ENCODE measurements at places on chromosomes 6 and 20.
A peak's percentile ranks its signal among the peaks of the same experiment; 100 is the strongest.

GRCh38 chr20:13102694-13103093 is 93.9 kb downstream of the SPTLC3 start:
- DNase-seq = no peak

GRCh38 chr20:64006490-64006889 is 25.6 kb downstream of the PRPF6 start:
- no peak for DNase-seq

DNA sequence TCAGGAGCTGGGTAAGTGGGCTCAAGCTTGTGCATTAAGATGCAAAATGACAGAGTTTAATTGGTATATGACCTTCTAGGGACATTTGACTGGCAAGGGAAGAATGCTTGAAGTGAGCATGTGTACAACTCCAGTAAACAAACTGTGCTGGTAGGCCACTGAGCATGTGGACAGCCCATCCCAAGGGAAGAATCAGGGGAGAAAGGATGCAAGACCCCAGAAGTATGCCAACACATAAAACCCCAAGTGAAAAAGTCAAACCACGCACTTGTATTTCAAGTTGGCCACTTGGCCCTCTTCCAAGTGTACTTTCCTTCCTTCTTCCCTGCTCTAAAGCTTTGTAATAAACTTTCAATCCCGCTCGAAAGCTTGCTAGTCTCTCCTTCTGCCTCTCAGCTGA is 10.4 kb upstream of the THBD start:
- DNase-seq = no peak

DNA sequence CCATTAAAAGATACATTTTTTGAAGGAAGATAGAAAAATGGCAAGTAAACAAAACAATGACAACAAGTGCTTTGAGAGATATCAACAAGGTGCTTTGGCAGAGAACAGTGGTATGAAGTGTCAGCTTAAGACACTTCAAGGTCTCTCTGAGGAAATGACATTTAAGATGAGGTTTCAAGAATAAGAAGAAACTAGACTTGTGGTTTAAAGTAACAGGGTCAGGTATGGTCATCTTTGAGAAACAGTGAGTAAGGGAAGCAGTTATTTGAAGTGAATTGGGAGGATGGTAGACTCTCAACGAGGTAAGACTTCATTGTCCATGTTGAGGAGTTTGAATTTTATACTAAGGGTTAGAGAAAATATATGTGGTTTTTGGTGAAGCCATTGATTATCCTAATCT is 77.8 kb downstream of the SYCP2L start:
- DNase-seq = no peak

DNA sequence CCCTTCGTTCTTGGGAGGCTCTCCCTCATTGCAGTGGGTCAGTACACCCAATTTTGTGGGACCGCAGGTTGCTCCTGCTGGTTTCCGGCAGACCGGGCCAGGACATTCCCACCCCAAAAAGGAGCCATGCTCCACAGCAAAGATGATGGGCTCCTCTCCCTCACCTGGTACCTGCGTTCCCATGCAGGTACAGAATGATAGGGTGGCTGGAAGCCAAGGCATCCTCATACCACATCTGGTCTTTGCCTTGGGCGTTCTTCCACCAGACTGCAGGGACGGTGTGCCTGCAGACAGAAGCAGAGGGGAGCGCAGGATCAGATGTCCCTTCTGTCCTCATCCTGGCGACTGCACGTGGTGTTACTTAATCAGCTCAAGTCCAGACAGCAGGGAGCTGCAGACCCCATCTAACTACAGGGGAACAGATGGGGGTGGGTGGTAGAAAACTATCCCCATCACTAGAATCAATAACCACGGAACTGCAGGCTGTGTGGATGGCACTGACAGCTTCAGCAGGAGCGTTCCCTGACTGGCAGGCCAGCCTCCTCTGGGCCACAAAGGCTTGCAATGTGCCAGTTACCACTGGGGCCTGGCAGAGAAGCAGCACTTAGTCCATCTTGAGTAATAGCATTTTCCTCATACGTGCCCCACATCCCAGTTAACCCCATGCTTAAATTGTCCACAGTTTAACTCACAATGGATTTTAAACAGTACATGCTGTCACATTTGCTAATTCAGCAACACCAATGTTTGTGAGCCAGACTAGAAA is 70.4 kb downstream of the ABHD12 start:
- no peak for DNase-seq

DNA sequence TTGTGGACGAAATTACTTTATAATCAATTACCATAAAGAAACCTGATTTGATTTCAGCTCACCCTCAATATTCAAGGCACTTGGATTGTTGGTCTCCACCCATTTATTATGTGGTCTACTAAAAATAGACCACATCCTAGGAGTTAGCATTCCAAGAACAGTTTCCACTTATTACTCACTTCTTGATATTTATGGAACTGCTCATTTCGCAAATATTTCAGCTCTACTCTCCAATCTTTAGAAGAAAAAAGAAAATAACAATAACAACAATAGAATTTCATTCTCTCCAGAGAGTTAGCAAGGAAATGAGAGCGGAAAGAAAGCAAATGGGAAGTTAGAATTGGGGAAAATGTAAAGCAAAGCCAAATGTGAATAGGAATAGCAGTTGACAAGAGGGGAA is 26.2 kb upstream of the HDAC2 start:
- DNase-seq = no peak

DNA sequence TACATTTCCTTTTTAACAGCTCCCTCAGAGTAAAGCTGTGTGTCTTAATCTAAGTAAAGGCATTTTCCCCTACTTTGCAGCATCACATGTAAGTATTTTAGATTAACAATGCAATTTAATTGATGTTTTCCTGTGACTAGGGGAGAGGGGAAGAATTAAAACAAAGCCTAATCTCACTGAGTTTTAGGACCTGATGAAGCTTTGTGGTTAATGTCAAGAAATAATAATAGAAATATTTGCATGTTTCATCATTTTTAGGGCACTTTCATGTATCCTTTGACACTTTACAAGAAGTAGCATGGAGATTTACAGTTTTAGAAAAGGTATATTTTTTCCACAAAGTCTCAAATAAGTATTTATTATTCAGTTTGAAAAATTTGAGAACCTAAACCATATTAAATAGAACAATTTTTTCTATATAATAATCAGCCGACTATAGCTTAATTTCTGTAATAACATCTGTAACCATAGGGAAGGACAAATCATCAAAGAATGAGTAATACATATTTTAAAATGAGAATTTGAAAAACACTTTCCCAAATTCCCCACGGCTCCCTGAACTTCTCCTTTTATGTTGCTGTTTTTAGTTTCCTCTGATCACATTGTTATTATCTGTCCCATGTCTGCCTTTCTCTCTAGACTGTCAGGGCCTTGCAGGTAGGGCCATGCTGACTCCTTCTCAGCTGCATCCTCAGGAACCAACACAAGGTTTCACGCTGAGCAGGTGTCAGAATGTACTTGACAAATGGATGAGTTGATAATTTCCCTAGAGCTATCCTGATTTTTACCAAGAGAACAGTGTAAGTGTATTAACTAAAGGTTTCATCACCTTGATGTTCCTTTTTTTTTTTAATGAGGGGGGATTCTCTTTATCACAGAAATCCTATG is 338.1 kb downstream of the SYNE1 start:
- DNase-seq = no peak

DNA sequence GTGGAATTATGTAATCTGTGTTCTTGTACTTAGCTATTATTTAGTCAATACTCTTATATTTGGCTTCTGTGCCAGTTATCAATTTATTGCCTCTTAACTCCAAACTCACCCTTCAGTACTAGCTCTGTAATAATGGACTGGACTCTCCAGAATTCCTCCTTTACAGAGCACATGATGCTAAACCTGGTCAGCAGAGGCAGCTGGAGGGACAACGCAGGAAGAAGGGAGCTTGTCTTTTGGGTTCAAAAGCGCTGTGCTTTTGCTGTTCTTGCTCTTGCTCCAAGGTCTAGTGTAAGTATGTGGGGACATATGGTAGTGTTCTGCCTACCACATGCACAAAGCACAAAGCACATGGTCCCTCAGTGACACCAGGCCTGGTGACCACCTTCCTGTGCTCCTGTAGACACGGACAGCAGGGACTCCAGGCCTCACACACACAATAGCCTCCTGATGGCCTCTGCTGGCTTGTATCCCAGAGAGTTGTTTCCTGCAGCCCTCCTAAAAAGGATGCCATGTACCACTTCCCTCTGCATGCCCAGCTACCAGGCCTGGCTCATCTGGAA is 46.1 kb downstream of the CHD6 start:
- DNase-seq = no peak

DNA sequence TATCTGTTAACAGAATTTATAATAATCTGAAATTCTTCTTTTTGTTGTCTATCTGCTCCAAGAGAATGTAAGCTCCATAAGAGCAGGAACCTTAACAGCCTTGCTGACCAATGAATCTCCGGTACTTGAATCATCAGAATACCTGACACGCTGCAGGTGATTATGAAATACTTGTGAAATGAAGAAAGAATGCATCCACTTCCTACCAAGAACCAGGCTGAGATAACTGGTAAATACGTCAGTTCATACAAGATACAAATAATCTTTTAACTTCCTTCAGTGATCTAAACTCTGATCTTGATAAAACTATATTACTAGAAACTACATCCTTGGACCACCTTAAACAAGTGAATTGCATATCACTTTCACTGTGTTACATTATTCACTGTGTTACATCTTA is 116.2 kb downstream of the MAP3K5 start:
- no peak for DNase-seq

DNA sequence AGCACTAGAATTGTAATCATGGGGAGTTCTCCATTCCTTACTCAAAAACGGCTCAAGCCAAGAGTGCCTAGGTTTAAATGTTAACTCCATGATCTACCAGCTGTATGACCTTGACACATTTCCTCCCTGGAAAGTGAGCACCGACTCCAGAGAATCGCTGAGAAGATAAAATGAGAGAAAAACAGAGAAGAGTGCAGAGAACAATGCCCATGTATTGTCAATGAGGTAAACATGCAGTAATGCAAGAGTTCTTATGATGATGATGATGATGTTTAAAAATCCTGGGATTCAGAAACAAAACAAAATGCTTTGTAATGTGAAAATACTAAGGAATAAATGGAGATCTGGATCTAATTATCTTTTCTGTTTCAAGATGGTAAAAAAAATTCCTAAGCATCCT is 64.8 kb upstream of the BEND6 start:
- no peak for DNase-seq

DNA sequence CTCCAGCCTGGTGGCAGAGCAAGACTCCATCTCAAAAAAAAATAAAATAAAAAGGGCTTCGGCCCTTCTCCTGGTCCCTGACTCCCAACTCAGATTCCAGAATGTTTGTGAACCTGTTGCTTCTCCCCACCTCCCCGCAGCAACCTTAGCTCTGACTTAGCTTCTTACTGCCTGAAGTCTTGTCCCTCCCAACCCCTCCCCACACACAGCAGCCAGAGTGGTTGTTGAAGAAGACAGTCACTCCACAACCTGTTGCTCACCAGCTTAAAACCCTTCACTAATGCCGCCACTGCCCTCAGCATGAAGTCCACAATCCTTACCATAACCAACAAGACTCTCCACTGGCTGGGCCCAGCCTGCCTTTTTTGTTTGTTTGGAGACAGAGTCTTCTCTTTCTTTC is 6.5 kb upstream of the PTPRT start:
- DNase-seq = no peak

GRCh38 chr20:48705240-48706115 is 122.3 kb downstream of the PREX1 start:
- DNase-seq = no peak

DNA sequence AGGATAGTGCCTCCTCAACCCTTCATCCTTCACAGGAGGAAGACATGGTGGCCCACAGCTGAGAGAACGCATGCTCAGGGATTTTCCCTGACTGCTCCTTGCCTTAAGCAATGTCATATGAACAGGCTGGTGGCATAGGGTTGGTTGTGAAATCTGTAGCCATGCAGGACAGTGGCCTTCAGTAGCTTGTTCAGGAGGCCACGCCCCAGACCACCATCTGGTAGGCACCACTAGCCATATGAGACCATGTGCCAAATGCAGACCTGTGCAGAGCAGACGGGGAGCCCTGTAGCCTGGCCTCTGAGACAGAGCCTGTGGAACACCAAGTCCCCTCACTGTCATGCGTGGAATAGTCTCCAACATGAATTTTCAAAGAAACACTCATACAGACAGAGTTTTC is 76.5 kb downstream of the ADTRP start:
- DNase-seq = no peak

- DNase-seq = no peak
Observed at GRCh38 chr20:8005033-8005432, 14.5 kb downstream of the TMX4 start.

GRCh38 chr6:85114581-85114935 is 335.3 kb upstream of the NT5E start:
- no peak for DNase-seq

GRCh38 chr20:22844959-22845358 is 190.2 kb upstream of the SSTR4 start:
- DNase-seq = no peak

DNA sequence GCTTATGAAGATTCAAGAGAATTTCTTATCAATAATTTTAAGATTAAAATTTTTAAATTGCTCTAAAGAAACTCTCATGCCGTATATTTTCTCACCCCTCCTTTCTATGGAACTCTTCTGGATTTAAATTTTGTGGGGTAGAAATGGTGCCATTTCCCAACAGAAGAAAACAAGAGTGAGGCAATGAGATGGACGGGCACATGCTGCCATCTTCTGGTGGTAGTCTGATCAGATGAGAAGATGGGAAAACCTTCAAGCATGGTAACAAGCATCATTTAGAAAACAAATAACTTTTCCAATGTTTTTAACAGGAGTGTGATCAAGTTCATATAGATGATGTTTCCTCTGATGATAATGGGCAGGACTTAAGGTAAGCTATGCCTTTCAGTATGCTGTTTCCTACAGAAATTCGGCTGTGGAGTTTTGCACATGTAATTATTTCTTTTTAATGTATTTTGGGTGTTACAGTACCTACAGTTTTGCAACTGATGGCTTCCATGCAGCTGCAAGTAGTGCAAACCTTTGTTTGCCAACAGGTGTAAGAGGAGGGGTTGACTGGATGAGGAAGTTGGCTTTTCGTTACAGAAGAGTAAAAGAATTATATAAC is 271.4 kb downstream of the EYA4 start:
- peak; percentile 33 for DNase-seq

DNA sequence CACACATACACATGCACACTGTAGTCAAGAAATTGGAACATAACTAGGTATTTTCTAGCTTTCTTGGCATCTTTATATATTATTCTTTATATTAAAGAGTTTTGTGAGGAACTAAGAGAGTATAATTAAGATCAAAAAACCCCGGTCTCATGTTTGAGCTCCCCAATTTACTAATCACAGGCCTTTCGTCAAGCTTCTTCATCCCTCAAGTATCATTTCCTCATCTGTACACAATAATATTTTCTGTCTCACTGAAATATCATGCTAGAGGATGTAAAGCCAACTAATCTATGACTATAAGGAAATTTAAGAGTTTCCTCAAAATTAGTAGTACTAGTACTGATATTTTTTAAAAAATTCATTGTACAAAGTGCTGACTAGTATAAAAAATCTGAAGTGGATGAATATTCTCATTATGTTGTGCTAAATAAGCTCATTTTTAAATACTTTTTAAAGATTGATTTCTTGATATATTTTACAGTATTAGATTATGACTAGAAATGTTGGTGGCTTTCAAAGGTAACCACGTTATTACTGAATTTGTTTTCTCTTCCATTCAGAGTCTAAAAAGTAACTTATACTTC is 28.0 kb downstream of the PEX3 start:
- DNase-seq = no peak

All from activated CD4-positive, alpha-beta T cell treated with anti-CD3 and anti-CD28 coated beads, Interleukin-10, Interleukin-2, amounts not matched to agents 100 ng/mL and 50 ng/mL, durations not matched to agents 16 hours and 8 hours (primary cell).